ENCODE measurements at places on chromosomes 16 and 17.

DNA sequence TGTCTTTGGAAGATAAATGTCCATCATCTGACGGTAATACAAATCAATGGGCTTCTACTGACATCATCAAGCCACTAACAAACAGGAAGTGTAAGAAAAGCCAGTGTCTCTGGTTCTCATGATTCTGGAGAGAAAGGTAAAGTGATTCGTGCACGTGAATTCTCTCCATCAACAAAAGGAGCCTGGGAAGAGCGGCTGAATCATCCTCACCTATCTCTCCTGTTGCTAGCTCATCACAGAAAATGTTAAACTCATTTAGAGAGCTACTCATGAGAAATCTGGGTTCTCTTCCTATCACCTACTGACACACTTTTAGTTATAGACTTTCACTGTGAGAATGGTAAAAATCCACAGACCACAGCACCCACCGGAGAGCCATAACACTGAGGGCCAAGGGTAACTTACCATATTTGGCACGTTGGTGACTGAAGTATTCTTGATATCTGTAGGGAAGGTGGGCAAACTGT lies 70.3 kb downstream of the CREBBP start:
- DNase-seq = no peak

DNA sequence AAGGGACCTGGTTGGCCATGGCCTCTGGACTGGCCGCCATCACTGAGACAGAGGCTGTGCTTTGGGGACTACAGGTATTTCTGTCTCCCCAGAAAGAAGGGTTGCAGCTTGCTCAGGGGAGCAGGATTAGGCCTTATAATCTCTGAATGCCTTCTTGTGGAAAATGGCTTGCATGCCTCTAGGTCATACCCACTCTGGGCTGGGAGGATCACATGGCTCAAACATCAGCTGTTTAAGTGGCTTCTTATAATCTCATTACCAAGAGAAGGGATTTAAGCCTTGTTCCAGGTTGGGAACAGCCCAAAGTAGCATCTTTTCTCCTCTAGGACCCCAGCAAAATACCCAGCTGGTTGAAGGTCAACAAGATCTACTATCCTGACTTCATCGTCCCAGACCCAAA lies 19.1 kb downstream of the LIG3 start:
- DNase-seq = no peak

- no peak for DNase-seq
These were observed 9.8 kb downstream of the FSCN2 start for GRCh38 chr17:81537856-81538555.

DNA sequence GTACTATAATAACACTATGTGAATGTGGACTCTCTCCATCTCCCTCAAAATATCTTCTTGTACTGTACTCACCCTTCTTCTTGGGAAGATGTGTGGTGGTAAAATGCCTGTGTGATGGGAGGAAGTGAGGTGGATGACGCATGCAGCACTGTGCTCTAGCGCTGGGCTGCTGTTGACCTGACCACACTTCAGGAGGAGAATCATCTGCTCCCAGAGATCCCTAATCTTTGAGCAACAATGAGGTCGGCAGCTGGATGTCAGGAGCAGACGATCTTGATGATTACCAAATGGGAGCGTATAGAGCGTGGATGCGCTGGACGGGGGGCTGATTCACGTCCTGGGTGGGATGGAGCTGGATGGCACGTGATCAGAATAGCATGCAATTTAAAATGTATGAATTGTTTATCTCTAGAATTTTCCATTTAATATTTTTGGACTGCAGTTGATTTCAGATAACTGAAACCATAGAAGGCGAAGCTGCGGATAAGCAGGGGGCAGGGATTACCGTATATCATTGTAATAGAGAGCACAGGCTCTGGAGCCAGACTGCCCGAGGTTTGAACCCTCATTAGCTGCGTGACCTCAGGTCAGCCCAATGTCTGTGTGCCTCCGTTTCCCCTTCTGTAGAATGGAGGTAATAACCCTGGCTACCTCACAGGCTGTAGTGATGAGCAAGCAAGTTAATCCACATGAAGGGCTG lies 23.7 kb upstream of the CYLD start:
- DNase-seq = no peak

- no peak for DNase-seq
These were observed 2.1 kb upstream of the TLCD2 start for GRCh38 chr17:1712271-1712670.

DNA sequence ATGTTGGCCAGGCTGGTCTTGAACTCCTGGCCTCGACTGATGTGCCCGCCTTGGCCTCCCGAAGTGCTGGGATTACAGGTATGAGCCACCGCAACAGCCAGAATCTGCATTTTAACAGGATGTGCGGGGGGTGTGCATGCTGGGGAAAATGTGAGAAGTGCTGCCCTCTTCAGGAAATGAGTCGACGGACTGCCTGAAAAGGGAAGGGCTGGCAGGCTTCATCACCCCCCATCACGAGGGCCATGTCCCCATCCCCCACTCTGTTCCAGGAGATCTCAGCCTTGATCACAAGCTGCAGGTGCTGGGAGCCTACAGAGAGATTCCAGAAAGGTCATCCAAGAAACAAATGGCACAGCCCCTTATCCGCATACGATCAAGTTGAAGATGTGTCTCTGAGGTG lies 195.3 kb upstream of the RPL38 start:
- DNase-seq = no peak
